ENCODE measurements at places on chromosomes 12 and 14. TPM values are rescaled to one million over a fixed set of nuclear protein-coding genes. Genes with fewer than 3 reads are reported as not detected.

DNA sequence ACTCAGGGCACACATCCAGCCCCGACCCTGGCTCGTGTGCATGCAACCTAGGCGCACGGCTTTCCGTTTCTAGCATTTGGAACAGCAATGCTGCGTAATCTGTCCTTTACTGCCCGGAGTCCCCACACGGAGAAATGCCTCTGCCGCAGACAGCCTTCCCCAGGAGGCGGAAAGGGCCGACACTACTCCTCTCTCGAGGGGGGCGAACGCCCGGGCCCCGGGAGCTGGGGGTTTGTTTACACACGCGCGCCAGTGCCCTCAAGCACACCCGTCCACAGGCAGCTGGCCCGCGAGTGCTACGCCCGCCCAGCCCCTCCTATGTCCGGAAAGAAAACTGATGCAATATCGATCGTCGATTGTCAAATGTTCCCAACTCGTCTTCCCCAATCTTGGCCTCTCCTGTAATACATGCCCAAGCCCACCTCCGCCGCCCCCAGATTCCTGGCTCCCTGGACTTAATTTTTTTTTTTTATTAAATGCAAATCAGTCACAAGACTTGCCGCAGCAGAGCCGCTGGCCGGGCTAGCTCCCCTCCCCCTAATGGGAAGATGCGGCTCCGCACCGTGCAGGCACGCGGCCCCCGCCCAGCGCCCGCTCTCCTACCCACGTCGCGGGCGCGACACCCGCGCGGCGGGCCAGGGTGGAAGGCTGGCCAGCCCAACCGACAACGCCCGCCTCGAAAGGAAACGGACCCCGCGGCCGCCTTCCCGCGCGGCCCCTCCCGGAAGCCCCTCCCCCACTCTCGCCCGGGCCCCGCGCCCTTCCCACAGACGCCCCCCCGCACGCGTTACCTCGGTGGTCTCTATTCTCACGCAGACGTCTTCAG, 642 bp downstream of the SLC38A2 start:
- DNase-seq: peak; percentile 77

SLC6A12 gene
- 1.5 TPM for total RNA-seq

HIF1A gene
- total RNA-seq: 125 TPM

C3AR1 gene
- not detected for total RNA-seq

All from Caco-2 (cell line).